GM19239 (cell line): ENCODE measurements at places on chromosomes 11 and 22.

DNA sequence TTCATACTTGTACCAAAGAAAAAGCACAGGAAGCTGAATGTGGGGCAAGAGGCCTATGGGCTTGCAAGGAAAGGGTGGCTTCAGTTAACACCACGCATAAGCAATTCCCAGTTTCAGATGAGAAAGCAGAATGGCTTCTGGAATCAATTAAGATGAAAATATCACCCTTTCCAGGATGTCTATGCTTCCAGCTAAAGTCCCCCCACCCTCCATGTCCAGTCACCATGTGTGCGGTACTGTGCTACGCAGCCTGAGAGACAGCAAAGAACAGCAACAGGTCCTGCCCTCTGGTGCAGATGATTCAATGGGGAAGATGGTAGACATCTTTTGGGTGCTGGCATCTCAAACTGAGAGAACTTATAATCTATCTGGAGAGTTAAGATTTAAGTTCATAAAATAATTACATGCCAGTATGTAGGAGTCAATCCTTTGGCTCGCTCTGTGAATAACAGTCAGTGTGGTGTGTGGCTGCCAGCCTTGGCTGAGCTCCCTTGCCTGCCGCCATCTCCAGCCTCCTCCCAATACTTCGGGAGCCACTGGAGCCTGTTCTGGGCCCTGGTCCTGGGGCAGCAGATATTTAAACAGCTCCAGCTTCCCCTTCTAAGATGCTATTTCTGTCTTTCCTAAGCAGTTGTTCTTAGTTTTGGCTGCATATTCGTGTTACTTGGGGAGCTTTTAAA is 44.5 kb downstream of the ME3 start:
- no peak for DNase-seq

DNA sequence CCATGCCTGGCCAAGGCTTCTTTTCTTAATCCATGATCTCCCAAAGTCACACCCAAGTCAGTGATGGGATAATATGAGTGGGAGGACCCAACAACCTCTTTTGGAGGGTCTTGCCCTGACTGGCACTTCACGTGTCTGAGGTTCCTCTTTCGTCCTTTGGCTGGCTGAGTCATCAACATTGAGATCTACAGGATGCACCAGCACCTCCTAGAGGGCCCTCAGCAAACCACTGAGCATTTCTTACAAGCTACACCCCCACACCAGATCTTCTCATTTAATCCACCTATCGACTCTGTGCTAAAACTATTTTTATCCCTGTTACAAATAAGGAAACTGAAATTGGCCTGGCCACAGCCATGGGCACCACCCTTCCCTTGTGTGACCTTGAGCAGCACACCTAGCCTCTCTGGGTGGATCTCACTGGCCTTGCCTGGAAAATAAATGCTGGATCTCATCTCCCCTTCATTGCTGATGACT is 63.4 kb downstream of the FLI1 start:
- DNase-seq, result peak; percentile 71

GRCh38 chr22:43436868-43437267 is 25.1 kb downstream of the MPPED1 start:
- no peak for DNase-seq

DNA sequence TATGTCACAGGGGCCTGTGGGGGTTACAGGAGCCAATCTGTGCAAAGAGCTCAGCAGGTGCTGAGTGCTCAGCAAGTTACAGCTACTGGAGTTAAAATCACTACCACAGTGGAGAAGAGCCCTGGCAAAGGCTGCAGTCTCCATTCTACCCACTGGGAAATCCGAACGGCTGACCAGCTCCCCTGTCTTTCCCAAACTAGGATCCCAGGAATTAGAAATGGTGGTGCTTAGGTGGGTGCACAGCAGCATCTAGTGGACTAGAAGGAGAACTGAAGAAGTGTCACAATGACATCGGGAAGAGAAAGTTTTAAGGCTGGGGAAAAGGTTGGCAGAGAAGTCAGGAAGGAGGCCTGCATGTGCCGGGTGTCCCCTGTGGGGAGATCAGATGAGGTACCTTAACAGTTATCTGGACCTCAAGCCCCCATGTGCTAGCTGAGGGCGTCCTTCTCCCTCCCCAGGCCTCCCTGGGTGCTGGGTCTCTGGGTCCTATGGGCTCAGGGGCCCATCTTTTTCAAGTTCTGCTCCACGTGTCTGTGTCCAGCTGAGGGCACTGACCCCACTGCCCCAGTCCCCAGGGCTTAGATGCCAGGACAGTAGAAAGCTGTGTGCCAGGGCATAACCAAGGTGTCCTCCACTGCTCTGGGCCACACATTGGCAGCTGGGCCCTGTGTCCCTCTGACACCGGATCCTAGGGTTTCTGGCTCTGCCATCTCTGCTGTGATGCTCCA is 1.9 kb downstream of the PIWIL3 start:
- no peak for DNase-seq

- DNase-seq, result no peak
These were observed 2.2 kb downstream of the SLC37A4 start for GRCh38 chr11:119028346-119029068.

DNA sequence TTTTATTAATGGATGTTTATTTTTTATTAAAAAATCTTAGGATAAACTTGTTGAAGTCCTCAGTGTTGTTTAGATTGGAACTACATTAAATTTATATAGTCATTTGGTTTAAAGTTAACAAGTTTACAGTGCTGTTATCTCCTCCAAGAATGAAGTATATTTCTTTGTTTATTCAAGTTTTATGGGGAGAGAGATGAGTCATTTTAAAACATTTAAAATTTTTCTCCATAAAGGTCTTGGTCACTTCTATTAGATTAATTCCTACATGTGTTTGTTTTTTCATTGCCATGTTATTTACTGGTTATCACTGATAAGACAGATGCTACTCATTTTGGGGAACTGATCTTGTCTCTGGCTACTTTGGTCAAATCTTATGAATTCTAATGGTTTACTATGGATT is 429.6 kb downstream of the METTL15 start:
- DNase-seq, result no peak

DNA sequence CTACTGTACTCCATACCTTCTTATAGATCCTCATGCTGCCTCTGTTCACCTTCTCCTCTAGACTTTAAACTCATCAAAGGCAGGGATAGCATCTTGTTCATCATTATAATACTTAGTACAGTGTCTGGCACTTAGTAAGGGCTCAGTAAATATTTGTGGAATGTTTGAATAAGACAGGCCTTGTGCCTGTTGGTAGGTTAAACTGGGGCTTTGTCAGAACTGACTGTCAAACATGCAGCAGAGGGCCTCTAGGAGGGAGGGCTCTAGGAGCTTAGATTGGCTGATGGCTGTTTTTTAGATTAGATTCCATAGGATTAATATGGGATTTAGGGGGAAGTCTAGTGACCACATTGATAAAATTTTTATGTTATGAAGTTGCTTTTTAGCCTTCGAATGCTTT is 70.8 kb downstream of the RNF169 start:
- no peak for DNase-seq

DNA sequence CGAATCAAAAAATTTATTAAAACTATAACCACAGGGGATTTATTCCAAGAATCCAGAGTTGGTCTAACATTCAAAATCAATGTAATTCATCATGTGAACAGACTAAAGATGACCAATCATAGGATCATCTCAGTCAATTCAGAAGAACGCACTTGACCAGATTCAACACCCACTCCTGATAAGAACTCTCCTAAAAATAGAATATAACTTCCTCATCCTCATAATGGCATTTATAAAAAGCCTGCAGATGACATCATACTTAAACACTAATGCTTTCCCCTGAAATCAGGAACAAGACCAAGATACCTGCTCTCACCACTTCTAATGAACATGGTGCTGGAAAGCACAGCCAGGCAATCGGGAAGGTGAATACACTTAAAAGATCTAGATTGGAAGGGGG is 10.5 kb upstream of the MUC2 start:
- DNase-seq, result no peak

DNA sequence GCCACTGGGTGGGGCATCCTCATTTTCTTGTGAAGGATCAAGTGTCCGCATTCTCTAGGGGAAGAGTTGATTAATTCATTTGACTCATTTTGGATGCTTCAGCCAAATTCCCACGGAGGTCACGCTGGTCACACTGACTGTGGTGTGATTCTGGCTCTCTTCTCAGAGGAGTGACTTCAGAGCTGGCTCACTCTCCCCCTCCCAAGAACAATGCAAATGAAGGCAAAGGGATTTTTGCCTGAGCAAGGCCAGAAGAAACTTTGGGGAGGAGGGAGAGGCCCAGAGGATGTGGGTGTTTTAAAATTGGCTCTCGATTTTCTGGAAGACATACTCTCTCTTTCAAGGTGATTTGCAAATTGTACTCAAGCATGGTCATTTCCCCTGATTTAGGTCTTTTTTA is 51.1 kb upstream of the LMO2 start:
- DNase-seq, result no peak

DNA sequence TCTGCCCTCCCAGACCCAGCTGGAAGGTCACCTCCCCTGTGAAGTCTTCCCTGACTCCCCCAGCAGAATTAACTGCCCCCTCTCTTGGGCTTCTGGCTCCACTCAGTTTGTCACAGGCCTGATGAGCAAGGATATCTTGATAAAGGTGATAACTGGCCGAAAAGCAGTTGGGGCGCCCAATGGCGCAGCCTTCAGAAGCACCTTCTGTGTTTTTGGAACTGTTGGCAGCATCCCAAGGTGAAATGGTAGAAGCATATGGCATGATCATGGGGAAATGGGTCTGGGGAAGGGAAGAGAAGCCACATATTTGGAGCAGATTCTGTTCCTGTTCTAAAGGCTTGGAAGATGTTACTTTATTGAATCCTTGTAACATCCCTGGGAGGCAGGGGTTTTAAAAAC is 2.8 kb upstream of the TAB1 start:
- DNase-seq, result no peak

DNA sequence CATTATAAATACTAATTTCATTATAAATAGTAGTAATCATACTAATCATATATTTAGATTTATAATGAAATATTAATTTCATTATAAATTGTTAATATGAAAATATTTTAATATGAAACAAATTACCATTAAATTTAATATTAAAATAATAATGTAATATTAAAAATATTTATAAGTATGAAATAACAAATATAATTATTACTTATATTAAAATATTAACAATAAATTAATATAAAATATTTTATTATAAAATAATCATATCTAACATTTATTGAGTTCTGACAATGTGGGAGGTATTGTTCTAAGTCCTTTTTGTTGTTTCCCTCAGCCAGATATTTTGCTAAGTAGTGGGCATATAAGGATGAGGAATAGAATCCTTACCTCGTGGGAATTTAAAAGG is 1341.4 kb downstream of the LRRC4C start:
- DNase-seq, result no peak

- DNase-seq, result no peak
These were observed 45.6 kb downstream of the GLYAT start for GRCh38 chr11:58685973-58686722.

DNA sequence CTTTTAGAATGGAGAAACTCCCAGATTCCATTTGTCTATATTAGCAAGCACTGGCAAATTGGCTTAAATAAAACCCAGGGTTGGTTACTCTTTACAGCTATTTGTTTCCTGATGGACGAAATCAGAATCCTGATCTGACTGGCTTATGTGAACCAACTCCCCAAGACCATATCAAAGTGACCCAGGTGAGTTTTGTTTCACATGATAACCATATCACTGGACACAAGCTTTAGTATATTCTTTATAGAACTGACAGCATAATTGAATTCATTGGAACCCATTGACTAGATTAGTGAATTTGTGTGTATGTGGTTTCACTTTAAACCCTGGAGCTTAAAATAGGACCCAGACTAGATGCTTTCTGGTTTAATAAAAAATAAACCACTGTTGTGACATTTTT is 39.3 kb downstream of the MCAM start:
- no peak for DNase-seq

GRCh38 chr22:32307617-32308016 is 50.0 kb upstream of the RFPL3 start:
- no peak for DNase-seq

- no peak for DNase-seq
These were observed 48.9 kb upstream of the CDON start for GRCh38 chr11:126111458-126112116.

DNA sequence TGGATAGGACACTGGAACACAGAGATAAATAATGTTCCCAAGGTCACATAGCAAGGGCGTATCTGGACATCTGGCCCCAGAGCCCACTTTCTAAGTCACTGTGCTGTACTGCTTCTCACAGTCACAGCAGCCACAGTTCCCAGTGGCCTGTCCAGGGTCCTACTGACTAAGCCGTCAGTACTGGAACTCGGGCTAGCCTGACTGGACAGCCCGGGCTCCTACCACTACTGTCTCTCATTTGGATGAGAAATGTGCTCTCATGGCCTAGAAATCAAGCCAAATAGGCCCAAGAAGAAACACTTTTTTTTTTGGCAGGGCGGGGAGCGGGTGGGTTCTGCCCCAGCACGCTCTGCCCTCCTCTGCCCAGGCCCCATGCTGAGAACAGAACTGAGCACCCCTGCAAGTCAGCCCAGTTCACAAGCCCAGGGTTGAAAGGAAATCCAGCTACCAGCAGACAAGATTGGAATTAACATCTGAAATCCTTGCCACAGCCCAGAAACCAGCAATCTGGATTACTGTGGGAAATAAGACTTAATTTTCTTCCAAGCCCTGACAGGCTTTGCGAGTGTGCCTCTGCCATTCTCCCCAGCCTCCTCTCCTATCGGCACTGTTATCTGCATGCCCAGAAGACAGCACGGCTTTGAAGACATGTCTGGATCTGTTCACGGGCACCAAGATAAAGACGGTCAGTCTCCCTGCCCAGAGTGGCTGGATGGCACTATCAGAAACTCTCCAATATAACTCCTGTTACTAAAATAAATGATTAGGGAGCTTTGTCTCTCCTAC is 182.9 kb upstream of the NCAM1 start:
- no peak for DNase-seq

DNA sequence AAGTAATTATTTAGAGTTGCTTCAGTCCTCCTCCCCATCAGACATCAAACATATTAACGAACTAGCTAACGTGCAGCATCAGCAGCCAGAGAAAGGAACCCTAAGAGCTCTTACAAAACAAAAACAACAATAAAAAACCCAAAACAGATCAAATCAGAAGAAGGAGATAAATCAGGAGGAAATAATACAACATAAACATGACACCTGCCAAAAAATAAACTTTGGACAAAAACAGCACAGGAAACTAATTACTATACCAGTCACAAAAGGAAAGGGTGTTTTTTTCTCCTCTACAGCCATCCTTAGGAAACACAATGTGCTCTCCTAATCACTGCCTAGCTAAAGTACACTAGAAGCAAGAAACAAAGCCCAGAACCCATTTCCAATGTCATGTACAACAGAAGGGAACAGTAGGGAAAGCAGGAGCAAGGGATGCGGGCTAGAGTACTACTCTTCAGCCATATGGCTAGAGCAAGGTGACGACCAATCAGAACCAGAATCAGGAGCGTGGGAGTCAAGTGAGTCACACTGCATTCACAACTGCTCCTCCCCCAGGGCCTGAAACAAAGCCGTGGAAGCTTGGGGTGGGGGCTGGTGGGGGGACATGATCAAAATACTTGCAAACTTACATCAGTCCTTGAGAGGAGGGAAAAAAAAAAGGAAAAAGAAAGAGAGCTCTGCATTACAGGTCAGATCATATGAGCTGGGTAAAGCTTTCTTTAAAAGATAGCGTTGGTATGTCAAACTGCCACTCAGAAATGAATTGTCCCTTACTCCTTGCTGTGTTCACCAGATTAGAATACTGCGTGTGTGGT is 60.4 kb downstream of the LARGE2 start:
- no peak for DNase-seq

- no peak for DNase-seq
These were observed 7.1 kb upstream of the CDC42EP2 start for GRCh38 chr11:65307298-65308229.
